ENCODE measurements at places on chromosomes 5 and 9.
A peak's percentile ranks its signal among the peaks of the same experiment; 100 is the strongest.

DNA sequence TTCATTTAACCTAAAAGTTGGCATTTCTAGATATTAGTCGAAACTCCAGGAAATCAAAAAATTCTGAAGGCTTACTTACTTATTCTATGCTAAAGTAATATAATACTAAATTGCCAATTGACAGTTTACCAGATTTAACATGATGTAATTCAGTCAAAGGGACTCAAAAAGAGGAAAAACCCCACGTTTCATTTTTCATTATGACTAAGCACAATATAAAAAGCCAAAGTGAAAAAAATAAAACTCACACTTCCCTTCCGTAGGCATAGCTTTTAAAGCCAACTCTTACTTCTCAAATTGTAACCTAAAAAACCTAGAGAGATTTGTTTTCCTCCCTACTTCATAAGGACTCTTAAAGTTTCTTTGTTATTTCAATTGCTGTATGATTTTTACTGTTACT, 146.6 kb downstream of the RAPGEF6 start:
- DNase-seq: no peak

DNA sequence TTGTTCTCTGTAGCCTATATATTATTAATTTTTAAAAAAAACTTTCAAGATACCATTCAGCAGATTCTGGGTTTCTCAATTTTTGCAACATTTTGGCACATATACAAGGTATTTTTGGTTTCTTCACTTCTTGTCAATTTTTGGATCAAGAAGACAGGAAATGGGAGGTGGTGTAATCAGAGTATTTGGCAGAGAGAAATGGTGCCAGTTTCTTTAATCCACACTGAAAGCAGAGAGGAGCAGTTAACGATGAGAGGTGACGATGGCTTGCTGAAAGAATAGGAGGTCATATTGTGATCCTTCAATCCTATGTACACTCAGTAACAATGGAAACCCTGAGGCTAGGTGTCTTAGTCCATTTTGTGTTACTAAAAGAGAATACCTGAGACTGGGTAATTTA, 16.4 kb downstream of the NNT start:
- DNase-seq: no peak

DNA sequence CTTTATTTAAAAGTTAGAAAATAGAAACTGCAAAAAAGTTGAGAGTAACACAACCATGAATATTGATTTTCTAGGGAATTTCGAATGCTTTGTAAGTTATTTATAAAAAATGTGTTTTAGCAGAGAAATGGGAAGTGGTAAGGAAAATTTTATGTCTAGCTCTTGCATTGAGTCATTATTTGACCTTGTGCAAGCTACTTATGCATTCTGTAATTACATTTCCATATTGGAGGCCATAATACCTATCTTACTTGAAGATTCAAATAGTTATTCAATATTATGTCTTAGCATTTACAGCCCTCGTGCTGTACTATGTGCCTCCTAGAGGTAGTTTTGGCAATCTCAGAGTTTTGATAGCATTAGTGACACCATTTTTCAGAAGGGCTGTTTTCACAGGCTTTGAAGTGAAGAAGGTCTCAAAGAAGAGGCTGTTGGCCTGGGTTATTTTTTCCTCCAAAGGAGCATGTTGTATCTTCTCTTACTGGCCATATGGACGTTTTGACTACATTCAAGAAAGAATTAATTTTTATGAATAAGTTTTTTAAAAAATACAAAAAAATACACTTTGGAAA, 7.4 kb upstream of the DAP start:
- no peak for DNase-seq

GRCh38 chr9:87011551-87011950, 64.2 kb upstream of the GAS1 start:
- no peak for DNase-seq

GRCh38 chr9:105662184-105663104, at the start of gene TAL2:
TAL2 (plus strand) TSS chr9:105662457; CDS start chr9:105662497, 40 bp downstream.
- no peak for DNase-seq

DNA sequence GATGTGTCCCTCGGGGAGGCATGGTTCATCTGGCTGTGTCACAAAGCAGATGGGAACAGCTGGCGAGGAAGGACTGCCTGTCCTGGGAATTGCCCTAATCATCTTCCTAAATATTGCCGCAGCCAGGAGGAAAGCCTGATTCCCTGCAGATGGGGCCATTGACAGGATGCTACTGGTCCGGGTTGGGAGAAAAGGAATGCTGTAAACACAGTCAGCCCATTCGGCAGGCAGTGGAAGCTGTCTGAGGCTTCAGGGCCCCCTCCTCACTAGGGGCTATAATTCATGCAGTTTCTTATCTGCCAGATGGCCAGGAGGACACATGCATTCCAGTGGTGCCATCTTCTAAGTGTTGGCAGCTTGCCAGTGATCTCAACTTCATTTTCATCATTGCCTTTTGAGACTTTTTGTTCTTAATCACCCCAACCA, 110.3 kb downstream of the KCNIP1 start:
- DNase-seq: peak; percentile 85

DNA sequence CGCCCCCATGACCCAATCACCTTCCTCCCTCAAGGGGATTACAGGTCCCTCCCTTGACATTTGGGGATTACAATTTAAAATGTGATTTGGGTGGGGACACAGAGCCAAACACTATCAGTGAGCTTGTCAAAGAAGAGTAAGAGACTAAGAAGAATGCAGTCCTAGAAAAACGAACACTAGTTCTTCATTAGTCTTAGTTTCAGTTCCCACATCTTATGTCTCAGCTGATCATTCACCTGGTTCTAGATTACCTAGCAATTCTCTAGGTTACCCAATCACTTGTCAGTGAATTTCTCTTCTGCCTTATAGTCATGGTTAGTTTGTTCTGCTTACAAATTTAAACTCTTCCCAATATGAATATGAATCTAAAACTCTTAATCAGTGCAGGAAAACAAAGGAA, 251.5 kb downstream of the COX7C start:
- no peak for DNase-seq

GRCh38 chr5:125197321-125197720, 450.9 kb upstream of the ZNF608 start:
- peak; percentile 65 for DNase-seq

- DNase-seq: no peak
These were observed 5.8 kb downstream of the PAEP start for GRCh38 chr9:135567311-135567710.

DNA sequence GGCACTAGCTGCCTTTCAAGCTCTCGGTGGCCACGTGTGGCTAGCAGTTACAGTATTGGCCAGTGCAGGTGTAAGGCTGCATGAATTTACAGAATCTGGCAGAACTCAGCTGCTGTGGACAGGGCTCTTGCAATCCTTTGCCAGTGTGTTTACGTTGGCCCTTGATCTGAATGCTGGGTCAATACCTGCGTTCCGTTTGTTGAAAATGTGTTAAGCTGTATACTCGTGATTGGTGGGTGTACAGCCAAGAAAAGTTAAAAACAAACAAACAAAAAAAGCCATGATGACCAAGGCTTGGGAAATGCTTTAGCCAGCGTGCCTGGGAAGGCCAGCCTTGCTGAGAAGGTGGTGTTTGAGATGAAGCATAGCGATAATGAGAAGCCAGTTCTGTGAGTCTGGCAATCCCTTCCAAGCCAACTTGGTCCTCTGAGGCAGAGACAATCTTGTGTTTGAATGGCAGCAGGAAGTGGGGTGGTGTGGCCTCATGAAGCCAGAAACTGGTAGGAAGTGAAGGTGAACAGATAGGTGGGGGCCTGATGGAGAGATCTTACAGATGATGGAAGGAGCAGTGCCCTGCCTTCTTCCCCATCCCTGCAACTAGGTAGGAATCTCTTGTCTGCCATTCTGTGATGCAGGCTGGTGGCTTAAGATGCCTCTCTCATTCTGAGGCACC, 820 bp upstream of the CFAP90 start:
- DNase-seq: no peak

GRCh38 chr5:75363111-75363510, 26.1 kb downstream of the HMGCR start:
- DNase-seq: no peak

DNA sequence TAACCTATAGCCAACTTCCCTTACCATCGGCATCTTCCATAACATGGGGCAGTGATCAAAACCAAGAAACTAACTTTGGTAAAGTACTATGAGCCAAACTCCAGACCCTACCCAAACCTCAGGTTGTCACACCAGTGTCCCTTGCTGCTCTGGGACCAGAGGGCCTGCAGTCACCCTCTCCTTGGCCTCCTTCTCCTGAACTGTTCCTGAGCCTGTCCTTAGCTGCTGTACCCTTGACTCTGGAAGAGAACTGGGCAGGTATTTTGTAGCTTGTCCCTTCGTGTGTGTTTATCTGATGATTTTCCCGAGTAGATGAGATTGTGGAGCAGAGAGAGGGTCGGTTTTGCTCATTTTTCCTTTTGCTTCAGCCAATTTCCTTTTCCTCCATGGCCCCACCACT, 240.4 kb downstream of the SYK start:
- no peak for DNase-seq

- no peak for DNase-seq
These were observed 357.0 kb downstream of the PTPRD start for GRCh38 chr9:10255758-10256157.

DNA sequence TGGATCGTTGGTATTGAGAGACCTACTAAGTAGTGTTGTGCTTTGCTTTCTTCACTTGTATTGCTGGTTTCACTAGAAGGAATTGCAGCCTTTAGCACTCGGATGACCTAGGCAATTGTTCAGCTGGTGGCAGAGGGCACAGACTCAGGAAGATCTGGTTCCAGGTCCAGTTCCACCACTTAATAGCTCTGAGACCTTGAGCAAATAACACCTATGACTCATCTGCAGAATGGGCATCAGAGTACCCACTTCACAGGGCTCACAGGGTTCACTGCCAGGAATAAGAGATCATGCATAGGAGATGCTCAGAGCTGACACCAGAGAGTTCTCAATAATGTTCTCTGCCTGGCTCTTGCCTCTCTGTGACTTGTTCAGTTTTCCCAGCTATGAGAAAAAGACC, 133.6 kb downstream of the SIL1 start:
- no peak for DNase-seq

DNA sequence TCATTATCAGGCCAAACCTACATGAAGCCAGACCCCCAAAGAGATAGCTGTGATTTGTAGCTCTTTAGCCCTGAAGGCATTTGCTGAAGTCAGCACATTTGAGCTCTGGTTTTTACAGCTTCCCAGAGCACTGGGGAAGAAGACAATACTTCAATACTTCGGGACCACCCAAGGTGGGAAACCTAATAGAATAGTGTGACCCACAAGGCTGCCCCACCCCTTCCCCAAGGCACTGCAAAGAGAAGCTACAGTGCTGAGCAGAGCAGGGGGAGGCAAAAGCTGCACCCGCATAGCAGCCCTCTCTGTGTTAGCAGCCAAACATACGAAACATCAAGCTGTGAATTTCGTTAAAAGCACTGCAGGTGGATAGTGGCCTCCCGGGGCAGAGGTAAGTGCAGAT, 87.3 kb downstream of the HSD17B3 start:
- no peak for DNase-seq

DNA sequence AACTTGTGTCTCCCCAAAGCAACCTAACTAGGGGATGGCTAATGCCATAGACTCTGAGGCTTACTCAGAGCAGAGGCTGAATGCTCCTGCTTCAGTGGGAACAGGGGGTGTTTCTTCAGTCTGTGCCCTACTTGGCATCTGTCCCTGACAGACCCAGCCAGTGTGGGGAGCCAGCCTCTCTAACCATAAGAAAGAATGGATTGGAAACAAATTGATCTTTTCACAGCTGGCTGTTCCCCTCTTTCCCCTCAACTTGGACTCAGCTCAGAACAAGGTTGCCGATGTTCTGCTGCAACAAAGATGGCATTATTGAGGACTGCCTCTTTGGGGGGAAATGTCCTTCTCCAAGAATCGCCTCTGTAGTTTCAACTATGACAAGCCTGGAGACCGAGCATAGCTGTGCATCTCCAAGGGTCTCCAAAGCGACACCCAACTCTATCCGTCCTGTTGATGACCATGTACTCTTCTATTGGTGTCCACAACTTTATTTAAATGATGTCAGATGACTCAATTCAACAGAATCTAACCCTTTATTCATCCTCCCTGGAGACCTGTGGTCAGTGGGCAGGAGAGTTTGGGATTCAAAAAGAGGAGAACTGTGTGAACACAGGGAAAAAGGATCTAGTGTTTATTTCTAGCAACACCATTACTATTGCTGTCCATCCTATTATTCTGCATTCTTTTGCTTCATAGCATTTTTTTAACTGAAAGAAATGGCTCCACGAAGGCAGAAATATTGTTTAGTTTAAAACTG, 24.7 kb upstream of the TNC start:
- no peak for DNase-seq

GRCh38 chr9:113682297-113682771, 193.8 kb upstream of the ZNF618 start:
- DNase-seq: peak; percentile 20

- DNase-seq: no peak
These were observed 17.2 kb downstream of the FAM163B start for GRCh38 chr9:133591985-133592384.

DNA sequence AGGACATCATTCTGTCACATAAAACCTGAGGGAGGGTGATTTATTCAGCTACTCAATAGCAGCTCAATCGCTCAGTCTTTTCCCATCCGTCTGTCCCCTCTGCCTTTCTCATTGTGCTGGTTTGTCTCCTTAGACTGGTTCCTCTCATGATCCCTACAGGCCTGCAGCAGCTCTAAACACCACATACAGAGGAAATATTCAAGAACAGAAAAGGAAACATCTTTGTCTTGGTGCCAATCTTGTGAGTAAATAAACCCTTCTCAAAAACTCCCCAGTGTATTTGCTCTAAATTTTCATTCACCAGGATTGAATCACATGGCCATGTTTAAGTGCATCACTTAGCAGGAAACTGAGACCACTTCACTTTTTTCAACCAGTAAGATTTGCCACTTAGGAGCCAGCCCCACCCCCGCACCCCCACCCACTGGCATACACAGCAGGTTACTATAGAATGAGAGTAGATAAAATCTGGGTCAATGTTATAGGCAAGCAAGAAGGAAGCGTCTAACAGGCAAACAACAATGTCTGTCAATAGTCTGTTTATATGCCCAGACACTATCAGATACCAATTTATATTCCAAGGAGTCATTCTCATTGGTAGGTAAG, 895.5 kb upstream of the DMAC1 start:
- DNase-seq: no peak

- DNase-seq: no peak
These were observed 72.2 kb upstream of the TNFSF8 start for GRCh38 chr9:115002371-115003120.

DNA sequence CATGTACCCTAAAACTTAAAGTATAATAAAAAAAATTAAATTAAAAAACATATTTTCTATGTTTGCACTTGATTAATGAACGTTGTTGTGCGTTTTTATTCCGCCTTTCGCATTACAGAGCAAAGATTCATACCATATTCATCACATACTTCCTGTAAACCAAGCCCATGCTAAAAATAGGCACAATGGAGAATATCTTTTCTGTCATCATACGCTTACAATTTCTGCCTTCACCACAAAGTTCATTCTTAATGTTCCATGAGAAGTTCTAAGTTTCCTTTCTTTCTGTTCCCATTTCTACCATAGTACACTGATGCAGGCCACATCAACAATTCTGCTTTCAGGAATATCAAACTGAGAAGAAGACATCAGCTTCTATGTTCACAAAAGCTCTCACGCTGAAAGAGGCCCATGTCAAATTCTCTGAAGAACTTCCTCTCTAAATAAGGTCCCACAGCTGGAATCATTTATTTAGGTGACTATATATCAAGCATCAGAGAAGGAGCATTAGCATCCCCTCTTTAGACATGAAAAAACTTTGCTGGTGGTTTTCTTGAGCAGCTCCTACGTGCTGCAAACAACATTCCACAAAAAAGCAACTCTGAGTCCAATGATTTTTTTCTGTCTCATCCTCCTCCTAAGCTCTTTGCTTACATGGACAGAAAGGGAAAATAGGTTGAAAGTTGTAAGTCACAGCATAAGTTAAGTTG, 456.4 kb downstream of the CDH10 start:
- no peak for DNase-seq

GRCh38 chr5:51559339-51559738, 176.1 kb downstream of the ISL1 start:
- no peak for DNase-seq

Data from NCI-H1694 treated with DMSO at 0.1 percent for 48 hours (cell line).